ENCODE measurements at places on chromosomes 2 and 18.

DNA sequence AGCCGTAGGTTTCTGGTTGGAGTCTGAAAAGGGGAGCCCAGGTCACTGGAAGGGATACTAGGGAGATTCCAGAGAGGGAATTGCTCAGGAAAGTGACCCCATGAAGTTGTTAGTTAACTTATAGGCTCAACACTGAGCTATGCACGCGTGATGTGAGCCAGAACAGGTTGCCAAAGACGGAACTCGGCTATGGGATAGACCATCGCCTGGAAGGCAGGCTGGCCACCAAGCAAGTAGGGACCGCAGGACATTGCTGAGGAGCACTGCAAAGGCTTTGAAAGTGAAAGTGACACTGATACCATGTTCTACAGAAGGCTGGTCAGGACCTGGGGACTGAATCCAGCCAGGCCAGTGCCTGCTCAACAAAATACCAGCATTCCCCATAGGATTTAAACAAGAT, 7.3 kb downstream of the FARP2 start:
- DNase-seq, result no peak

GRCh38 chr18:55290898-55291297, 297.1 kb downstream of the TCF4 start:
- DNase-seq, result no peak

DNA sequence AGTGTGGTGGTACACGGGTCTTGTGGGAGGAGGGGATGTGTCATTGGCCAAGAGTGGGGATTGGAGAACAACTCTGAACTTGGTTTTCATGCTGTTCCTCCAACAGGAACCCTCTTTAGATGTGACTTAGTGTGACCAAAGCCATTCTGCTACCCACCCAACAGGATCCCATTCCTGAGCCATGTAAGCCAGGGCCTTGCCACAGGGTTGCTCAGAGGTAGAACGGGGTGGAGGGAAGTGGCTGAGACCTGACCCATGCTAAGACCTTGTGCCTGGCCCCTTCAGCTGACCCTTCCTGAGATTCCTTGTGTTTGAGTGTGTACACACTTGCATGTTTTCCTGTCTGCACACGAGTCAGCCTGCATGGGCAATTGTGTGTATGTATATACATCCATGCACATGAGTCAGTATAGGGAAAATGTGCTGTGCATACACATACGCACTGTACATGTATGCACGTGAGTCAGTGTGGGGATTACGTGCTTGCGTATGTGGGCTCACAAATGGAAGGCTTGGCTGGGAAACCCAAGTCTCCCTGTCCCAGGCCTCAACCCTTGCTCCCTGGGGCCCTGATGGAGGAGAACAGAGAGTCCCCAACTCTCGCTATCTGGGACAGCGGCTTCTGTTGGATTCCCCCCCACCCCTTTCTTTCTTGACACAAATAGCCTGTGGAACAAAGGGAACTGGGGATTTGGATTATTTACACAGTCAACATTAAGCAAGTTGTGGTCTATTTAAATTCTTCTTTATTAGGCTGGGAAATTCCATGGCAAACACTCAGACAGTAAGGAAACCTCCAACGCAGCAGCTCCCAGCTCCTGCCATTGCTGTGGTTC, 339.8 kb downstream of the DYSF start:
- DNase-seq, result no peak

GRCh38 chr2:238893349-238894000, 45.6 kb downstream of the TWIST2 start:
- DNase-seq, result no peak

DNA sequence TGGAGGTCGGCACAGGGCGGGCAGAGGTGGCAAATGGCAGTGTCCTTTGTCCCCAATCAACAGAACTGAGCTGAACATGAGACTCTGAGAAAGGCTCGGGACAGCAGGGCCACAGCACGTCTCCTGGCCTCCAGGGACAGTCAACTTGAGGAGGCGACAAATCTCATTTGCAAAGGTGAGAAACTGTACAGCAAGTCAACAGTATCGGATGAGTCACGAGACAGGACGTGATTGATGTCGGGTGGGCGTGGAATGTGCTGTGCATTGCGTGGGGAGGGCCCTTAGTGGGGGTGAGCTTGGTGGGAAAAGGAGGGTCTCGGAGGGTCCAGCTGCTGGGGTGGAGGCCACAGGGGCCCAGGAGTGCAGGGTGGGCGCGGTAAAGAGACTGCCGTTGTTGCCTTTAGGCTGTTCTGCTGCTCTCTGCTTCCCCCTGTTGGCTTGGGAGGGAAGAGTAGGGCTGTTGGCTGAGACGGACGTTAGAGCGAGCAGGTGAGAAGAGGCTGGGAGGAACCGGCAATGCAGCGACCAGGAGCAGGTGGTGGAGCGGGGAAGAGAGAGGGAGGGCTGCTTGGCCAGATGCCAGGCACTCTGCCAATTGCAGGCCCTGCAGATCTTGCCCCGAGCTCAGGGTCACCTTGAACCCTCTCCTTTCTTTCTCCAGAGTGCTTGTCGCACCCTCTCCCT, 164.3 kb downstream of the BCL2 start:
- DNase-seq, result peak; percentile 69

DNA sequence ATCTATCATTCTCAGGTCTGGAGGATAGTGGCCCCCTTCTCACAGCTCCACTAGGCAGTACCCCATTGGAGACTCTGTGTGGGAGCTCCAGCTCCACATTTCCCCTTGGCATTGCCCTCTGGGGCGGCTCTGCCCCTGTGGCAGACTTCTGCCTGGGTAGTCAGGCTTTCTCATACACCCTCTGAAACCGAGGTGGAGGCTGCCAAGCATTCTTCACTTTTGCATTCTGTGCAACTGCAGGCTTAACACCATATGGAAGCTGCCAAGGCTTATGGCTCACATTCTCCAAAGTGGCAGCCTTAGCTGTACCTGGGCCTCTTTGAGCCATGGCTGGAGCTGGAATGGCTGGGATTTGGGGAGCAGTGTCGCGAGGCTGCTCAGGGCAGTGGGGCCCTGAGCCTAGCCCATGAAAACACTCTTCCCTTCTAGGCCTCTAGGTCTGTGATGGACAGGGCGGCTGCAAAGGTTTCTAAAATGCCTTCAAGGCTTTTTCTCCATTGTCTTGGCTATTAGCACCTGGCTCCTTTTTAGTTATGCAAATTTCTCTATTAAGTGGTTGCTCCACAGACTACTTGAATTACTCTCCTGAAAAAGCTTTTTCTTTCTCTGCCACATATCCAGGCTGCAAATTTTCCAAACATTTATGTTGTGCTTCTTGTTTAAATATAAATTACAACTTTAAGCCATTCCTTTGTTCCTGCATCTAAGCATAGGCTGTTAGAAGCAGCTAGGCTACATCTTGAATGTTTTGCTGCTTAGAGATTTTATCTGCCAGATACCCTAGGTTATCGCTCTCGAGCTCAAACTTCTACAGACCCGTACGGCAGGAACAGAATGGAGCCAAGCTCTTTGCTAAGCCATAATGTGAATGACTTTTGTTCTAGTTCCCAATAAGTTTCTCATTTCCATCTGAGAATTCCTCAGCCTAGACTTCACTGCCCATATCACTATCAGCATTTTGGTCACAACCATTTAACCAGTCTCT, 206.5 kb downstream of the CPS1 start:
- no peak for DNase-seq

GRCh38 chr2:222433332-222434173, 9.2 kb downstream of the SGPP2 start:
- no peak for DNase-seq

- no peak for DNase-seq
Measured at GRCh38 chr2:97699765-97700444, 13.5 kb upstream of the ZAP70 start.

DNA sequence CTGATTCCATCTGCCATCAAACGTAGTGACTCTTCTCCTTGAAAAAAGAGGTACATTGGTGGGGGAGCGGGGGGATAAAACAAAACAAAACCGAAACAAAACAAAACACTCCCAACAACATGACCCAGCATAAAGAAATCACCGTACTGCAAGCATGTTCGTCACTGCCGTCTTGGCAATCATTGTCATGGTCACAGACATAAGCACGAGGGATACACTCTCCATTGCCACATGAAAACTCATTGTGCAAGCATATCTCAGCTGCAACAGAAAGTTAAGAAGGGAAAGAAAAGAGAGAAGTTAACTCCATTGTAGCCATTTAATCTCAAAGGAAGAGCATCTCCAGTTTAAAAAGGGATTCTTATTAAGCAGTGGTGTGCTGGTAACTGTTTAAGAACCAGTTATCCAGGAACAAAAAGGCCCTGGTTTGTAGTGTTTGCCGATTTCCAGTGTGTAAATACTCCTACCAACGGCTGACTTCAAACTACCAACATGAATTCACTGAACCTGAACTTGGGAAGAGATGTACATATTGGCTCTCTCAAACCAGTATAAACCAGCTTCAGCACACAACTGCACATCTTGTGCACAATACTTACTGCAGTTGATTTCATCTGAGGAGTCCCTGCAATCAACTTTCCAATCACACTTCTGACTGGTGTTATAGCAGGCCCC, 68.2 kb downstream of the LRP2 start:
- DNase-seq, result no peak

DNA sequence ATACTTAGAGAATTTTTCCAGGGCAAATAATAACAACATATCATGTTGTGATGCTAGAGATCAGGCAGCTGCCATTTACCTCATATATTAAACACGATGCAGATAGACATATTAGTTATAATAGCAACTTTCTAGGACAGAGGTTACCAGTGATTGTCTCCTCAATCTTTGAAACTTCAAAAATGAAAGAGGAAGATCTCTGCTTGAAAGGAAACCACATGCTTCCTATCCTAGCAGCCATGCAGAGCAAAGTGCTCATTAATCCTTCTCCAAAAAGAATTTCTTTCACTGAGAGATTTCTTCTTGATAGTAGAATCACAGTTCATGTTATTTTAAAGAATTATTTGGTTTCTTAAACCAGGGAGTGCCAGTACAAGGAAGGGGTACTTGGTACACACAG, 317.2 kb downstream of the CPS1 start:
- no peak for DNase-seq

DNA sequence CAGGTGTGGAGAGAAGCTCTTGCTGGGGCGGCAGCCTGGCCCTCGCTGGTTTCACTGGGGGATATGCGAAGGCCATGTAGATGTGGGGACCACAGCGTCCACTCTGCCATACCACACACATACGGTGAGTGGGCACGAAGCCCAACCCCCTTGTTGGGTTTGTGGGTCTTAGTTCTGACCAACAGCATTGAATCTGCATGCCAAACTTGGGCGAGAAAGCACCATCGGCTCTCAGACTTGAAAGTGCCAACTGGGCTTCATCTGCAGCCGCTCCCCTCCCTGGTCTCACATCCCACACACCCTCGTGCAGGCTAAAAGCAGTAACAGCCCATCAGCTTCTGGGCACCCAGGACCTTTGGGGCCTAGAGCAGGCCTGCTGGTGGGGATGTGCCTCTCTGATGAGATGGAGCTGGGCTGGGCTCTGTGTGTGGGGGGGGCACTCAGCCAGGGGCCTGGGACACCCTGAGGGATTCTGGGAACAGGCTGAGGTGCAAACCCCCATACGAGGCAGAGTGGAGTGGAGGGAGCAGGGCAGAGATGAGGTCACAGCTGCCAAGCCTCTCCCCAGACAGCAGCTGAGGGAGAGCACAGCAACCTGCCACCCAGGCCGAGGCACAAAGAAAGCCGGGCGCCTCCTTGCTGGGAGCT, 264.4 kb downstream of the TWIST2 start:
- no peak for DNase-seq

- DNase-seq, result no peak
Measured at GRCh38 chr2:174597345-174598047, at the start of gene WIPF1. Gene WIPF1 (minus strand): TSS chr2:174597804. CDS start chr2:174585573, 12,231 bp downstream.

- no peak for DNase-seq
Measured at GRCh38 chr2:5982903-5983265, 290.7 kb downstream of the SOX11 start.
